ENCODE measurements at places on chromosomes 11 and 22. TPM values are rescaled to one million over a fixed set of nuclear protein-coding genes. Genes with fewer than 3 reads are reported as not detected.

Gene HEPN1
- 1.2 TPM for polyA plus RNA-seq

Gene B4GALNT4
- polyA plus RNA-seq, result 82.8 TPM

Gene IL17REL
- 0.06 TPM for polyA plus RNA-seq

Gene GAS2
- polyA plus RNA-seq, result 13.0 TPM

DNA sequence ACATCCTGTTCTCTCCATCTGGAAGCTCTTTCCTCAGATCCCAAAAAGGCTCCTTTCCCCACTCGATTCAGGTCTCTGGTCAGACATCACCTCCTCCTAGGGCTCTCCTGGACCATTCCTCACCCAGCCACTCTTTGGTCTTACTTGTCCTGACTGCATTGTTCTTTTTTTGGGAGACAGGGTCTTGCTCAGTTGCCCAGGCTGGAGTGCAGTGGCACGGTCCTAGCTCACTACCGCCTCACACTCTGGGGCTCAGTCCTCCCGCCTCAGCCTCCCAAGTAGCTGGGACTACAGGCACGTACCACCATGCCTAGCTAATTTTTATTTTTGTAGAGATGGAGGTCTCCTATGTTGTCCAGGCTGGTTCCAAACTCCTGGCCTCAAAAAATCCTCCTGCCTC is 2.2 kb upstream of the CORO1B start:
- no peak for DNase-seq

- DNase-seq, result no peak
Measured at GRCh38 chr11:91308069-91308468, 916.5 kb upstream of the FAT3 start.

GRCh38 chr11:33674035-33674814 is 26.4 kb downstream of the C11orf91 start:
- DNase-seq, result no peak

DNA sequence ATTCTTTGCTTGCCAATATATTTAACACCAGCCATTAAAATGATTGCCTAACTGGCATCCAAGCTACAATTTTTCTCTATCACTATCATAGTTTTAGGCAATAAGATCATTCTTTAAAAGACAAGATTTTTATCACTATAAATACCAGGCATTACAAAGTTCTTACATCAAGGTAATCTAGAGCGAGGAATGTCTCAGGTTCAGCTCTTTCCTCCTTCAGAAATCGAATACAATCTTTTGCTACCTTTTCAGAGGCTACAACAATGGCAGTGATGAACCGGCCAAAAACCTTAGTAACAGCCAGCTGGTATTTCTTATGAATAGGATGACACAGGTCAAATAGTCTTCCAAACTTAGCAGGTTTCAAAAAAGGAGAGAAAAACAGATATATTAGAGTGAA is 23.9 kb downstream of the SMC1B start:
- no peak for DNase-seq

DNA sequence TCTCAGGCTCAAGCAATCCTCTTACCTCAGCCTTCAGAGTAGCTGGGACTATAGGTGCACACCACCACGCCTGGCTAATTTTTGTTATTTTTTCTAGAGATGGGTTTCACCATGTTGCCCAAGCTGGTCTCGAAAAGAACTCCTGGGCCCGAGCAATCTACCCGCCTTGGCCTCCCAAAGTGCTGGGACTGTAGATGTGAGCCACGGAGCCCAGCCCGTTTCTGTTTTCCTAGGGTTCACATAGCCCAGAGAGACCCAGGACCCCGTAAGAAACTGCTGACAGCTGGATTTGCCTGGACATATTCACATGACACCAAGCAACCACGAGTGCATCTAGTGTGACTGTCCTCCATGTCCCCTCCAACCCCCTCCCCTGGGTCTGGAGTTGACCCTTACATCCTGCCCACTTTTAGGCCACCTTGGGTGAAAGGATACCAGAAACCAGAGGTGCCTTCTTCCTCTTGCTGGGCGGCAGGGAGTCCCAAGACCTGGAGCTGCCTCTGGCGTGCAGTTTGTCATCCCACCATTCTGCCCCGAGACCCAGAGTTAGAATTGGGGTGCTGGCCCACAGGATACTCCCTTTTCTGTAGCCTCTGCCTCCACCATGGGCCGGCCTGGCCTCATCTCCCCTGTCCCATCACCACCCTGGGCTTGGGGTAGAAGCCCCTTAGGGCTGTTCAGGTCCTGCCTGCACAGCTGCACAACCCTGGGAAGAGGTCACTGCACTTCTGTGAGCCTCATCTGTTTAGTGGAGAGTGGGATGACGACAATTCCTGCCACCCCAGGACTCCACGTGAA is 3.7 kb upstream of the RIN1 start:
- DNase-seq, result no peak

DNA sequence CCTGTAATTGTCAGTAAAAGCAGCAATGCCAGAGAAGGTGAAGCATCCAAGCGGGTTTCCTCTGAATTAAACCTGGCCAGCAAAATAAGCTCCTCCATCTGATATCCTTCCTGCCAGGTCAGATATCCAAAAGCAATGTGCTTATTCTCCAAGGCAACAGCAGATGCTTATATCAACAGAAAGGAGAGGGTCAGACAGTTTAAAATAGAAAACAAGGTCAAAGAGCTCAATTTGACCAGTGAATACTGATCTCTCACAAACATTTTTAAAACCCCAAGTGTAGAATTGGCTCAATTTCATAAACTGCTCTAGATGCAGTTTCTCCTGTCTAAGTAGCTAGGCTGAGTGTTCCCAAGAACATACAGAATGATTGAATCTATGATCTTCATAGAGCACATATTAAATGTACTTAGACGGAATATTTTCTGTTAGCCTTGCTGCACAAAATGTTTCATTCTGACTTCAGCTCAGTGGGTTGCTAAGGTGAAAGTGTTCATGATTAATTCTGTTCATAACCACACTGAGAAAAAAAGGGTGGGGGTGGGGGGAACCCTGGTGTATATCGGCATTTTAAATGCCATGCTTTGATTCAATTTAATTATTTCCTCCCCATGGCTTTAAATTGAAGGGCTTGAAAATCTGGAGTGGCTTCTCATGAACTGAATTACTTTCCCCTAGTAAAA is 174.2 kb upstream of the ARHGAP20 start:
- no peak for DNase-seq

- no peak for DNase-seq
Measured at GRCh38 chr22:29798801-29799200, 31.6 kb downstream of the UQCR10 start.

- DNase-seq, result no peak
Measured at GRCh38 chr11:31484497-31484896, 24.9 kb downstream of the IMMP1L start.

DNA sequence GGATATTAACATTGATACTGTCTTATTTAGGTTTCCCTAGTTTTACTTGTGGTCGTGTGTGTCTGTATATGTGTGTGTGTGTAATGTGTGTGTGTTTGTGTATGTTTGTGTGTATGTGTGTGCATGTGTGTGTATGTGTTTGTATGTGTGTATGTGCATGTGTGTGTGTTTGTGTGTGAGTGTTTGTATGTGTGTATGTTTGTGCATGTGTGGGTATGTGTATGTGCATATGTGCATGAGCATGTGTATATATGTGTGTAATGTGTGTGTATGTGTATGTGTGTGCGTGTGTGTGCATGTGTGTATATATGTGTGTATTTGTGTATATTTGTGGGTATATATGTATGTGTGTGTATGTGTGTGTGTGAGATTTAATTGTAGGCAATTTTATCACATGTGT is 17.3 kb upstream of the DNAL4 start:
- no peak for DNase-seq

DNA sequence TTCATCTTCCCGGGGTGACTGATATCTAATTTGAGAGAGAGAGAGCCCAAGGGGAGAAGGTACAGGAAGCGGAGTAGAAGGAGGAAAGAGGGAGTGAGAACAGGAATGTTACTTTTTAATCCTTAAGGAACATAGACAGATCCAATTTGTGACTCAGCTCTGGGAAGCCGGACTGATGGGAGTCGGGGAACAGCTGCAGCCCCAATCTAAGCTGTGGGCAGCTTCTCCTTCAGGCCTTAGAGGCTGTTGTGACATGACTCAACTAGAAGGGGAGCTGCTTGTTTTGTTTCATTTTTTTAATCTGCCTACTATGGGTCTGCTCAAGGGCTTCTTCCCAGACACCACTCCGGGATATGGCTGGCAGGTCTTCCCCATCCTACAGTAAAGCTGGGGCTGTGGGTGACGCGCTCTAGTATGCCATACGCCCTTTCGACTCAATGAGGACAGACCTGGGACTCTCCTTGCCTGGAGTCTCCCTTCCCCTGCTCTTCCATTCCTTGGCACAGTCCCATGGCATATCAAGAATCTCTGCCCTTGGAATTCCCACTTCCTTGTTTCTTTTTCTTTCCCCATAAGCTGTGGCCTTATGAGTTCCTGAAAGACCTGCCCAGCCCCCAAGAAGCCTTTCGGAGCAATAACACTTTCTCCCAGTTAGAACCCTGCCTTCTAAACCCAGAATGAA is 103.3 kb upstream of the AKIP1 start:
- no peak for DNase-seq

DNA sequence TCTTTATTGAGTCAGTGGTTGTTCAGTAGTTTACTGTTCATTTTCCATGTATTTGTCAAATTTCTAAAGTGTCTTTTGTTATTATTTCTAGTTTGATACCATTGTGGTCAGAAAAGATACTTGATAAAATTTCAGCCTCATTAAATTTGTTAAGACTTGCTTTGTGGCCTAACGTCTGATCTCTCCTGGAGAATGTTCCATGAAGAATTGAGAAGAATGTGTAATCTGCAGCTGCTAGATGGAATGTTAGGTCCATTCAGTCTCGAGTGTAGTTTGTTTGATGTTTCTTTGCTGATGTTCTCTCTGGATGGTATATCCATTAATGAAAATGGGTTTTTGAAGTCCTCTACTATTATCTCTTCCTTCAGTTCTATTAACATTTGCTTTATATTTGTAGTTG is 394.7 kb upstream of the ANO5 start:
- no peak for DNase-seq

DNA sequence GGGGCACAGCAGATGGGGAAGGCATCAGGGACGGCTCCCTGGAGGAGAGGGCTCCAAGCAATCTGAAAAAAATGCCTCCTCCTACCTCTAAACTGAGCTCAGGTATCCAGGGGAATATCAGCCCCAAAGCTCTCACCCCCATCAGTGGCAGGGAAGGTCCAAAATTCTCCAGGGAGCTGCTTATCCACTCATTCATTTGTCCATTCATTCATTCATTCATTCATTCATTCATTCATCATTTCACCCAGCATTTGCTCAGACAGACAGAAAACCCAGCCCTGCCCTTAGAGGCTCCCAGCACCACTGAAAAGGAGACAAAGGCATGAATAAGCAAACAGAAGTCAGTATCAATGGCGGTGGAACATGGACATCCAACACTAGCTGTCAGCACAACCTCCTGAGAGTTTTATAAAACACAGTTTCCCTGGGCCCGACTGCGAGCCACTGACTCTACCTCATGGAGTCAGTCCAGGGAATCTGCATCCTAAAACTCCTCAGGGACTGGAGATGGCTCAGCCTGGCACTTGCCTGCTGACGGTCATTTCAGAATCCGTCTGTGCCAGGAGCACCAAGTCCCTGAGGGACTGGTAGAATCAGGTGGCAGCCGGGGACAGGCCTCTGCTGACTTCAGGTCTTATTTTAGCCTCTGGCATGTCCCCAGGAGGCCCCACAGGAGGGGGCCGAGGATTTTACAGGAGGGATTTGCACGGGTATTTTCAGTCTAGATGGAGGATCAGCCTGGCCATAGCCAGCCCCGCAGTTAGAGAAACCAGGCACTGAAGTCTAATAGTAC is 164.6 kb downstream of the MN1 start:
- no peak for DNase-seq

DNA sequence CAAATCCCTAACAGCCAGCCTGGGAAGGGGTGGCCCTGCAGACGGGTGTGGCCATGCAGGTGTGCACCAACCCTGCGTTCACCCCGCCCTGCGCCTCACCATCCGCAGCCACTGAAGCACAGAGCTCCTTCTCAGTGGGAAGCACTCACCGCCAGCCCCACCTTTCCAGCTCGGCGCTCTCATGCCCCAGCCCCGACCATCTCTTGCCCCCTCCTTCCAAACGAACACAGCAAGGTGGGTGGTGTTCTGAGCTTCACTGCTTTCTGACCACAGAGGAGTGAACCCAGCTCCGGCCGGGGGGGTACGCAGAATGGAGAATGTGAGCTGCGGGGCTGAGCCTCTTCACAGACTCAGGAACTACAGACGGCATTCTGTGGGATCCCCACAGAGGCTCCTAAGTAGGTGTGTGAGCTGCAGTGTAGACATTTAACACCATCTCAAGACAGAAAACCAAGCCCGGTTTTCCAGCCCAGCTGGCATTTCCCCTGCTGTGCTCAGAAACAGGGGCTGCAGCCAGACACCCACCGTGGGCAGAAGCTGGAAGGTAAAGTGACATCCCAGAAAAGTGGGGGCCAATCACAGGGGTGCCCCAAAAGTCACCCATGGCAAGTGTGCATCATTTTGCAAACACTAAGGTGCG is 88.4 kb upstream of the RTL6 start:
- DNase-seq, result no peak

DNA sequence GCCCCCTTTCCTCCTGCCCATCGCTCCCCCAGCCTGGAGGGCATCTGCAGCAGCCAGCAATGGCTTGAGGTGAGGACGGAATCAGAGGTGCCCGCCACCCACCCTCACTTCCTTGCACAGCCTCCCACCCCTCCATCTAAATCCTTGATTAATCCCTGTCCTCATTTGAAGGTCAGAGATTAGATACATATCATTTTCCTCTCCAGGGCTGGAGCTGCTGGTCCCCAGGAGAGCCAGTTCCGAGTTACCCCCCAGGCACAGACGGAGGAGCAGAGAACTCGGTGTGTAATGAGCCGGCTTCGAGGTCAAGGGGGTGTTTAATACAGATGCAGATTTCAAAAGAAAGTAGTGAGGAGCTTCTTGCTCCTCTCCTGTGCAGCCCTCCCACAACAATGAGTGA is 542.1 kb downstream of the MN1 start:
- no peak for DNase-seq

DNA sequence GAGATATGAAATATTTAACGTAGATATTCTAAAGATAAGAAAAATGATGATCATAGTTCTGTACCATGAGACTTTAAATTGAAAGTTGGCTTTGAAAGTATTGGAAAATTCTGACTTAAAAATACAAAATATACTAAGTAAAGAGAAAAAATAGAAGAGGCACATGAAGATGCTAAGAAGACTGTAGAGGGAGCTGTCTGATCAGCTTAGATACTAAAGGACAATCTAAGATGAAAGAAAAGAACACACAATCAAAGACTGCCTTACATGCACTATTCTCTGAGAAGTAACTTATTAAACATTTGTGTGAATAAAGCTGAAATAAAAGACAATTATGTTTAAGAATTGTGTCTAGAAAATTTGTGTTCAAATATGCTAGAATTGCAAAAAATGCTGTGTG is 55.1 kb downstream of the RBMXL2 start:
- no peak for DNase-seq

DNA sequence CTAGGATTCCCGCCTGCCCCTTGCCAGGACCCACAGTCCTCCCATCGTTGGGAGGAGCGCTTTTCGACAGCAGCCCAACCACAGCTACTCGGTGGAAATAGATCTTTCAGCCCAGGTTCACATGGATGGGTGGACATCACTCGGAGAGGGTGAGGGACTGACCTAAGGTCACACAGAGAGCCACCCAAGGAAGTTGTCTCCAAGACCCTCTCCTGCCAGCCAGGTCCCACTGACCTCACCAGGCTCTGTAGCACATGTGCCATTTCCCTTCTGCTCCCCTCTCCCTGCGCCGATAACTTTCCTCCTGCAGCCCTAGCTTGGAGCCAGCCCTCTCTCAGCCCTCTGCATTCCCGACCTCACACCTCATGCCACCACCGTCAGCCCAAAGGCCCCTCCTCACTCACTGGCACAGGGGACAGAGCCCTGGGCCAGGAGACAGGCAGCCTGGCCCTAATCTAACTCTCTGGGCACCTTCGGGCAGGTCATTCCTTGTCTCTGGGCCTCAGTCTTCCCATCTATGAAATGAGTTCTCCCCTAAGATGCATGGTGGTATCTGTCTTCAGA is 4.7 kb downstream of the KCNJ4 start:
- no peak for DNase-seq

All from left renal cortex interstitium (tissue), 4 donors.